Stimulated activated CD8-positive, alpha-beta memory T cell treated with anti-CD3 and anti-CD28 coated beads, Interleukin-4, amount 100 ng/mL, for 4 hours (primary cell): ENCODE measurements at places on chromosomes 11 and 22.

GRCh38 chr11:7239877-7240276, 11.8 kb upstream of the SYT9 start:
- no peak for DNase-seq

GRCh38 chr11:64711138-64711955, 11.7 kb downstream of the NRXN2 start:
- DNase-seq, result no peak

GRCh38 chr11:94681140-94681539, 87.0 kb upstream of the AMOTL1 start:
- DNase-seq, result no peak

- no peak for DNase-seq
These were observed 31.7 kb downstream of the INSC start for GRCh38 chr11:15146271-15147003.

DNA sequence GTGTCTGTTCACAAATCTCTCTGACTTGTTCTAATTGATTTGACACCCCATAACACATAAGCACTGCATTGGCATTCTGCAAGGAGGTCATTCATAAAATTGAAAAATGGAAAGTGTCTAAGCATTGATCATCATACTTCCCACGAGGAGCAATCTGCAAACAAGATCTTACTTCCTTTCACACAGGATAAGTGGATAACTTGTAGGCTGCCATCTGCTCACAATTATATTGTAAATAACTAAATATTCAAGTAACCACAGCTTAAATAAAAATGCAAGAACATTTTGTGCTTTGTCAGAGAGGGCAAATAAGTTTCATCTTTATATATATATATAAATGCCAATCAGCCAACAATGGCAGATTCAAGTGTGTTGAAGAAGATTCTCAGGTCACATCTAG, 264.8 kb upstream of the ZC3H12C start:
- DNase-seq, result no peak

DNA sequence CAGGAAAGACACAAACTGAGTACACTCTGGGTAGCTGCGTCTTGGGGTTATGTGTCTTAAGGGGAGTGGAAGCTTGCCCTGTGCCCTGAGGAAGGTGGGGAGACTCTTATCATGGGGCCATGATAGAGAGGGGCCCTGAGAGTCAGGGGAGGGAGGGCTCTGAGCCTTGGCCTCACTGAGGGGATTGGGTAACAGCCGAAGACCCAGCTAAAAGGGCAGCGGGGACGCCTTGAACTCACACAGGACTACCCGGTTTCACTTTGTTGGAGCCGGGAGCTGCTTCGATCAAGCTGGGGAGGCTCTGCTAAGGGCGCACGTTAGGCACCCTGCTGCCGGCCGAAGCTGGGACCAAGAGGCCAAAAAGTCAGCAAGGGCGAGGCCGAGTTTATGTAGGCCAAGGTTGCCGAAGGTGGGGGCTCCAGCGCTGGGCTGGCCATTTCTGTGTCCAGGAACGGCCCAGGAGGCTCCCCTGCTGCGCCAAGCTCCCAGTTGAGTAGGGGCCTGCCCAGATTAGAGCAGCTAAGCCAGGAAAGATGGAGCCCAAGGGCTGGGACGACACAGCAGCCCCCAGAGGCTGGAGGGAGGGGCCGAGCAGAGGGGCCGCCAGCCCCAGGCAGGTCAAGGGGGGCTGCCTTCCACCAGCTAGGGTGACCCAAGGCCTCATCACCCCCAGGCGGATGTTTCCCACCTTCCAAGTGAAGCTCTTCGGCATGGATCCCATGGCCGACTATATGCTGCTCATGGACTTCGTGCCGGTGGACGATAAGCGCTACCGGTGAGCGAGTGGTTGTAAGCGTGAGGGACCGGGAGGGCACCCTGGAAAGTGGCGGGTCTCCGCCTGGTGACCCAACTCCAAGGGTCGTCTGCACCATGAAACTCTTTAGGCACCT, 2.2 kb downstream of the TBX1 start:
- no peak for DNase-seq

- no peak for DNase-seq
These were observed 76.0 kb upstream of the WNT7B start for GRCh38 chr22:46052801-46053562.

DNA sequence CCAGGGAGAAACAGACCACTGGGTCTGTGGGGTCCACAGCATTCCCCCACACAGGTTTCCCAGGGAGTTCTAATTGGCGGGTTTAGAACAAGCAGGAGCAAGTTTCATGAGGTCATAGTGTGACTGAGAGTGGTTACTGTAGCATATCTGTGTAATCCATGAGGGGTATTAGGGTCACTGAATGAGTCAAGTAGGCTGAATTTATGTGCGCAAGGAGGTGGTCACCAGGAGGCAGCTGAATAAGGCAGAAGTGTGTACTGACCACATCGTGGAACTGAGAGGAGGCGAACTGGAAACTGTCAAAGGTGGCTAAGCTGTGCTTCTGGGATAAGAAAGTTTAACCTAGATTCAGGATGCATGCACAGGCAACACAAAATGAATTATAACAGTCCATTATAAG, 876.0 kb downstream of the METTL15 start:
- no peak for DNase-seq

GRCh38 chr11:18865261-18865660, 73.7 kb upstream of the PTPN5 start:
- no peak for DNase-seq

DNA sequence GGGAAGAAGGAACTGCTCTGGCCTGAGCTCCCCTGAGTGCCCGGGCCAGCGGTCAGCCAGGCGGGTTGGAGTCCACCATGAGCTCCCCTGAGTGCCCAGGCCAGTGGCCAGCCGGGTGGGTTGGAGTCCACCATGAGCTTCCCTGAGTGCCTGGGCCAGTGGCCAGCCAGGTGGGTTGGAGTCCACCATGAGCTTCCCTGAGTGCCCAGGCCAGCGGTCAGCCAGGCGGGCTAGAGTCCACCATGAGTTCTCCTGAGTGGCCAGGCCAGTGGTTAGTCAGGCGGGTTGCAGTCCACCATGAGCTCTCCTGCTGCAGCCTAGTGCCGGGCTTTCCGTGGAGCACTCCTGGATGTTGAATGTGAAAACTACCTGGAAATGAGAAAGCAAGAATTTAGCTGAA, 844.0 kb downstream of the TBC1D22A start:
- no peak for DNase-seq

DNA sequence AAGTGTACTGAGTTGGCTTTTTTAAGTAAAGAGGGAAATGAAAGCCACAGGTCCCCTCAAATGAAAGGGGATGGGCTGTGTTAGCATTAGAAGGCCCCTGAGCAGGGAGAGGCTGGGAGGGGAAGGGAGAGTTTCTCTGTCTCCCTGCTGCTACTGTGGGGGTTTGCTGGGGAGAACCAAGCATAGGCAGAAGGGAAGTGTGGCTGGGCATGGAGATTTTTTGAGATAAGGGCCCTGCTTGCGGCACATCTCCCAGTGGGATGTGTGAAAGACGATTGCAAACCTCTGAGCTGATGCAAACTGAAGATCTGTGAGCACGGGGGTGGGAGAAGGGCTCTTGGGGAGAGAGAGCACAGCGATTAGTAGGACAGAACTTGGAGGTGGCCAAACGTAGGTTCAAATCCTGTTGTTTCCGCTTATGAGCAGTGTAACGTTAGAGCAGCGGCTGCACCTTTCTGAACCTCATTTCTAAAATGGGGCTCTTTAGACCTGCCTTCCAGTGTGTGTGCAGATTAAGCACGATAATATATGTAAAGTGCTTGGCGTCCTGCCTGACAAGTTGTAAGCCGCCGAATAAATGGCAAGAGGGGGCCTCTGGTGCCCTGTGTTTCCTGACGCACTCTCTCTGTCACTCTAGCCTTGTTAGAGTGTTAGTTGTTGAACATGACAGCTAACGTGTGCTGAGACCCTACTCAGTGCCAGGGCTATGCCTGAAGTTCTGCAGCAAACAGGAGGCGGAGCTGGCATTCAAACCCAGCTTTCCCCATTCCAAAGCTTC, 122.3 kb downstream of the GRIK4 start:
- DNase-seq, result no peak

DNA sequence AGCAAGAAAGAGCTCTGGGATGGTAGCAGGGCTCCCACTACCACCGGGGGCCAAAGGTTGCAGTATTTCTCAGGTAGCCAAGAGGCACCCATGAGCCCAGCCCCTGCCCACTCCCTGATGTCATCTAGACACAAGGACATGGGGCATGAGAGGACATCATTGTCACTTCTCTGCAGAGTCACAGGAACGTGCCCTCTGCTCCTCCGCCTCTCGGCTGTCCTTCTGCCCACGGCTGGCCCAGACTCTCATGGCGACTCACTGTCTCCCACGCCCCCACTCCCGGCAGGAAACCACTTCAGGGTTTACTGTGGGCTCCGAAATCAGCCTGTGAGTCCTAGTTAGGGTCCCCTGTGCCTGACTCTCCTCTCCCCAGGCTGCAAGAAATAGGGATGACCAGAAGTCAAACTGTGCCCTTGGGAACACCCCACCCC, 1.8 kb upstream of the GAL start:
- DNase-seq, result no peak

DNA sequence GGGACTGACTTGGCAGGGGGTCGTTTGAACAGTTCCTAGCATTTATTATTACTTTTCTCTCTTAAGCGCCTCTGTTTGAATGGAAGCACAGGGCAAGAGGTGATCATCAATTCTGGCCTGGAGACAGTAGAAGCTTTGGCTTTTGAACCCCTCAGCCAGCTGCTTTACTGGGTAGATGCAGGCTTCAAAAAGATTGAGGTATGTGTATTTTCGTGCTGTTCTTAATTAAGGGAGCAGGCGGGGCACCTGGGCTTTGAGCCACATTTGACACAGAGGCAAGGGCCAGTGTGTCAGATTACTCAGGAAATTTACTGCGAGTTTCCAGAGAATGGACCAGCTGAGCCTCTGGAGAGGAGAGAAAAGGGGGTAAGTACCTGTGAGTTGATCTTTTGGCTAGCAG, 102.4 kb upstream of the SORL1-AS1 start:
- no peak for DNase-seq

DNA sequence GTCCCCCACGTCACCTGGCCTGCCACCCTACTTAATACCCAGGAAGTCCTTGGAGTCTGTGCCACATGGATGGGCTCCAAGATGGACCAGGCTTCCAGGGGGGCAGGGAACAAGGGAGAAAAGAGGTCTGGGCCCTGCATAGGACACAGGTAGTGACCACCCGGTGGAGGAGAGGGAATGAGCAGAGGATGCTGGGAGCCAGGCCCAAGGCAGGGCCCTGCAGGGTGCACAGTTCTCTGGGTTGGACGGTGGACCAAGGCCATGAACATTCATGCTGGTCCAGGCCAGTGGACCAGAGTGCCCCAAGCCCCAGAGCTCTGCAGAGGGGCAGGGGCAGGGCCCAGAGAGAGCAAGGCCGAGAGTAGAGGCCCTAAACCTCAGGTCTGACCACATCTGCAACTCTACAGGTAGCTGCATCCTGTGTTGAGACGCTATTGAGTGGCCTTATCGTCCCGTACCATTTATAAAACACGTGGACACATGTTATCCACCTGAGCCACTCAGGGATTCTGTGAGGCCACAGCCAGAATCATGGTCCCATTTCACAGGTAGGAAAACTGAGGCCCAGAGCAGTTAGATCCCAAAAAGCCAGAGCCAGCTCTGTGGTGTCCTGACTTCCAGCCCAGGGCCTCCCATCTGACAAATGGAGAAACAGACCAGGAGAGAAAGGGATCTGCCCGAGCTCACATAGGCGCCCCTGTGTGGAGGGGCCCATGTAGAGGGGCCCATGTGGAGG, 46.4 kb downstream of the IGLL5 start:
- DNase-seq, result no peak

DNA sequence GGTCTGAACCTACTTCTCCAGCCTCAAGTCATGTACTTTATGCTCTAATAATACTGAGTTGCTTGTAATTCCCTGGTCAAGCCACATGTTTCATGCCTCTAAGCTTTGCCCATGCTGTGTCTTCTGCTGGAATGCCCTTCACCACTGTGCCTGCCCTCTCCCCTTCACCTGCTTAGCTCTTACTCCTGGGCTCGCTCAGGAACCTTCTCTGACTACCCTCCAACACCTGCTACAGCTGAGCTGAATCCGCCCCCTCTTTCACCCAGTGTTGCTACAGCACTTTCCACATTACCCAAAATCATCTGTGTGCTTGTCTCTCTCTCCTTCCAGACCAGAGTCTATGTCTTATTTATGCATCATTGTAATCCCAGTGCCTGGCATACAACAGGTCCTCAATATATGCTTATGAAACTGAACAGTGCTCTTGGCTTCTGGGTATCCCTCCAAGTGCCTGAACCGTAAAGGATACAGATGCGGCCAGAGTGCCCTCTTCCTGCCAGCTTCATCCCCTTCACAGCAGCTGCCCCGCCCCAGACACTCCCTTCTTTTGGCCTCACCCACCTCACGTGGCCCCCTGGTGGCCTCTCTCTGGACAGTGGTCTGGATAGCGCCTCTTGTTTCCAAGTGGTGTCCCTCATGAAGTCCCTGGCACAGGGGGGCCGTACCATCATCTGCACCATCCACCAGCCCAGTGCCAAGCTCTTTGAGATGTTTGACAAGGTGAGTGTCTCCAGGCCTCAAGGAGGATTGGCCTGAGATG, 7.1 kb downstream of the ABCG4 start:
- no peak for DNase-seq

DNA sequence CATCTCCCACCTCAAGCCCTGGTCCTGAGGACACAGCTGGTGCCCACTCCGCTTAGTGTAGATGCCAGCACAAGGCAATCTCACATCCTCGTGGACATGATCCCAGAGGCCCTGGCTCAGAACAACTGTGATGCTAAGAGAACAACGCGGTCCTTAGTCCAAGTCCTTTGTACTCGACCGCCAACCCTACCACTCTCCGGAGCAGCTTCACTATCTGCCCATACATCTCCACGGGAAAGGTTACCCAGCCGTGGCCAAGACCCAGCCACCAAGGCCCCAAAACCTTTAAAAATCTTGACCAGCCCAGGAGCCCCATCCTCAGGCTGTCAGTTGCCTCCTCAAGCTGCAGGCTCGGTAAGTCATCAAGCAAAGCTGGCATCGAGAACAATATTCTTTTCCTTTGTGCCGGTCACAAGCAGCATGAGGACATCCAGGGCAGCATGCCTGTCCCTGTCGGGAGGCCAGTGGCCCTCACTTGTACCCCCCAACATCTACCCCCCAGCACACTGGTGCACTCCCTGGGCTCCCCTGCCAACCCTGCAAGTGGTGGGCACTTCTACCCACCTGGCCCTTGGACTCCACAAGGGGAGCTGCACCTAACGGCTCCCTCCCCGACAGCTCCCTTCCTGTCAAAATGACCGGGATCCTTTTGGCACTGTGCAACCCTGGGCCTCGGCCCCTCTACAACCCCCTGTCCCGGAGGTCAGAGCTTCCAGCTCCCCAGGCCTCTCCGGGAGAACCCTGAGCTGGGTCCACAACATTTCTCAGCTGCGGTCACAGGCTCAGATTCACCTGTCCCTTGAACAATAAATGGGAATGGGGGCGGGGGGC, 2.5 kb downstream of the OSBPL5 start:
- DNase-seq, result no peak

- DNase-seq, result no peak
These were observed at the start of gene ANKRD13D for GRCh38 chr11:67289226-67289650. Gene ANKRD13D (plus strand): TSS chr11:67289303. CDS start chr11:67289461, 158 bp downstream.
